ENCODE measurements at places on chromosomes 11 and 22. TPM values are rescaled to one million over a fixed set of nuclear protein-coding genes. Genes with fewer than 3 reads are reported as not detected.

The VSIG2 gene
- 0.51 TPM for total RNA-seq

The NRIP3 gene
- 1.2 TPM for total RNA-seq

The MS4A6E gene
- not detected for total RNA-seq

DNA sequence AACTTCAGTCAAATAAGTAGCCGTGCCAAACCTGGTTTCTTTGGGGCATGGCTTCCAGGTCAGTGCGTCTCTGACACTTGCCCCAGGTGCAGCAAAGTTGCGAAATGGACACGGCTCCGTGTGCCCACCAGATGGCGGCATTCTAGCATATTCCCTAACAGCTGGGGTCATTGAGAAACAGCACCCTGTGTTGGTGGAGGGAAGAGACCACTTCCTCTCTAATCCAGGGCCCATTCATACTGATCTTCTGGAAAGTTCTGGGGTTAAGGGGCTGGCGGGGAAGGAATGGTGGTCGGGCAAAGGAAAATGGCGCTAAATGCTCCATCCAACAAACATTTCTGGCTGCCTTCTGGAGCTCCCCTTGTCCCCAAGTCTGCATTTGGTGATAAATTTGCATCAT is 141.2 kb upstream of the TIMP3 start:
- peak; percentile 55 for DNase-seq

The APOL3 gene
- 214 TPM for total RNA-seq

DNA sequence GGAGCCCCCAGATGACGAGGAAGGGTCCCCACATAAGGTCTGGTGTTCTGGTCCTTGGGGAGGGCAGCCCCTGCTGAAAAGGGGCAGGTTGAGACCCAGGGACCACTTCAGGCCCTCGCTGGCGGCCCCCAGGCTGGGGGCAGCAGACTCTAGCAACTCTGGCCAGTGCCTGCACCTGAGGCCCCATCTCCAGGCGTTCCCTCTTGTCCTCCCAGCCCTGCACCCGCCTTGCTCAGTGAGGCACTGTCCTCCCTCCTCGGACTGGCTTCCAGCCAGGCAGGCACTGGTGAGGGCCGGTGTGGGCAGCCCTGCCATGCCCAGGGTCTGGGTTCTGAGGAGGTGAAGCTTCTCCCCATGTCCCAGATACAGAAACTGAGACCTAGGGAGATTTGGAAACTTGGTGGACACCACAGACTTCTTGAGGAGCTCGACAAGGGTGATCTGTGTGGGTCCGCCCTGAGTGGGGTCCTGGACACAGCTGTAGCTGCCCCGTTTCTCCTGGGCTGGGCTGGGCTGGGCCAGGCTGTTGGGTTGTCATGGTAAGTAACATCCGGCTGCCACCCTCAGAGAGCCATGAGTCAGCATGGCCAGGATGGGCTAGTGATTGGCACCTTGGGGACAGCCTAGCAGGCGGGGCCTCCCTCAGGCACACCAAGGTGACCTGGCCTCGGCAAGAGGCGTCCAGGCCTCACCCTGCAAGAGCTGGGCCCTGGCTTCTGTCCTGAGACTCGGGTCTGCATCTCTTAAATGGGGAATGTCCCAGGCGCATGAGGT is 11.1 kb upstream of the PHLDA2 start:
- peak; percentile 65 for DNase-seq

DNA sequence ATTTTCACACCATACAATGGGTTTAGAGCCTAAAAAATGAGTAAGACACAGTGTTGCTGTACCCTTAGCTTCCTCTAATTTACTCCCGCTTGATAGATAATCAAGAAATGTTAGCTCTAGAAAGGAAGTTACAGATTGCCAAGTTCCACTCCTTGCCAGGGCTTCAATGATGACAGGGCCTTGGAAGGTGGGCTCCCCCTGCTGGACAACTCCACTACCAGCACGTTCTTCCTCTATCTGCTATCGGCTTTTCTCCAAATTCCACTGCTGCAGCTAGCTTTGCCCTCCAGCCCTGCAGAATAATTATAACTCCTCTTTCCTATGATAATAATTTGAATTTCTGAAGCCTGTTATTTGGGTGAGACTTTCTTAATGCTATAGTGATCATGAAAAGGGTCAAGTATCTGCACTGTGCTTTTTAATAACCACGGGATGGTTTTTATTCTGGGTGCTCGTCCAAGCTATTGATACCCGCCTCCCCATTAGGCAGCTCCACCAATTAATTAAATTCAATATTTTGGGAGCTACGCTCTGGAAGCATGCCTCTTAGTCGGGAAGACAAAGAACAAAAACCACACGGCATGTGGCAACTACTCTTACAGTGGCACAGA is 9.0 kb downstream of the SYN3 start:
- DNase-seq, result peak; percentile 77

DNA sequence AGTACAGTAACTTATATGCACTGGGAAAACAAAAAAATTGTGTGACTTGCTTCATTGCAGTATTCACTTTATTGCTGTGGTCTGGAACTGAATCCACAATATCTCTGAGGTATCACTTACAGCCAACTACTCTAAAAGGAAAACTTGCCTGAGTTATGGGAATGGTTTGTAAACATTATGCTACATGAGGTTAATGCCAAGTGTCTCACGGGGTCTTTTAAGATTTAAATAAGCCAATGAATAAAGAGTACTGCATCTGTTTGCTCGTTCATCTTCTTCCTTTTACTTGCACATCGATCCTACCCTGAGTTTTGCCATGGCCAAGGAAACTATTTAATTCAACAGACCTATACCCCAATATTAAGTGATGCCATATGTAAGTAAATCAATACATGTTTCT is 72.0 kb upstream of the API5 start:
- DNase-seq, result no peak

DNA sequence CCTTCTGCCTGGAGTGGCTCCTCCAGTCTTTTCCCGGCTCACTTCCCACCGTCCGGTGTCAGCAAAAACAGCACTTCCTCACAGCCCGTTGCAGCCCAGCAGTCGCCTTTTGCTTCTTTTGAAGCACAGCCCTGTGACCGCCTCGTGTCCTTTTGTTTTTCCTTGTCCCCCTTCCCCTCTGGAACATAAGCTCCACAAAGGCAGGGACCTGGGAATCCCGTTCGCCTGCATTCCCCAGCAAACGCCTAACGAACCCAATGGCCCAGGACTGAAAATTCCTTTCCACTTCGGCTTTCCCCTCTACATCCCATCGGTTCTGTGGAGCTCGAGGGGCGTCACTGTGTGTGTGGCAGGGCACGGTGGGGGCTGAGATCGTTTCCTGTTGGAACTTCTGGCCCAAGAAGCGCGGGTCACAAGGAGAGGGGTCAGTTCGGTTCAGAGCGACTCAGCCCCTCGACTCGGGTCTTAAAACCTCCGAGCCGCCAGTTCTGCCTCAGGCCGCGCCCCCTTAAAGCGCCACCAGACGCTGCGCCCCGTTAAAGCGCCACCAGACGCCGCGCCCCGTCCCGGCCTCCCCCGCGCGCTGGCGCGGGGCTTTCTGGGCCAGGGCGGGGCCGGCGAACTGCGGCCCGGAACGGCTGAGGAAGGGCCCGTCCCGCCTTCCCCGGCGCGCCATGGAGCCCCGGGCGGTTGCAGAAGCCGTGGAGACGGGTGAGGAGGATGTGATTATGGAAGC is 841 bp downstream of the RIC8A start:
- DNase-seq, result peak; percentile 82

DNA sequence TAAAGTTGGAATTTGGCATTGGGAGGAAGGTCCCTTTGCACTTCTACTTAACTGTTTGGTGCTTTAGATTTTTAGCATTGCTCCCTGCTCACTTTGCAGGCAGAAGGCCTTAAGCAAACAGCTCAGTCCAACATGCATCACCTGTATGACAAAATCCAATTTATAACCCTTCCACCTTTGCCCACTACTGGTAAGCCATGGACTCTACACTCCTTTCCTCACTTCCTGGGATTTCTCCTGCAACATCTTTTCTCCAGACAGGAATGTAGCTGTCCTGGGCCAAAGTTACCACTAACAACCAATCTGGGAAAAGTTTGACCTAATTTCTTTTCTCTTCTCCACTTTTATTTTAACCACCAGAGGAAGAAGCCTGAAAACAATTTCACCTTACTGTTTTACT is 1.8 kb upstream of the OR2D2 start:
- DNase-seq, result no peak
